ENCODE measurements at places on chromosomes 6 and 20.

DNA sequence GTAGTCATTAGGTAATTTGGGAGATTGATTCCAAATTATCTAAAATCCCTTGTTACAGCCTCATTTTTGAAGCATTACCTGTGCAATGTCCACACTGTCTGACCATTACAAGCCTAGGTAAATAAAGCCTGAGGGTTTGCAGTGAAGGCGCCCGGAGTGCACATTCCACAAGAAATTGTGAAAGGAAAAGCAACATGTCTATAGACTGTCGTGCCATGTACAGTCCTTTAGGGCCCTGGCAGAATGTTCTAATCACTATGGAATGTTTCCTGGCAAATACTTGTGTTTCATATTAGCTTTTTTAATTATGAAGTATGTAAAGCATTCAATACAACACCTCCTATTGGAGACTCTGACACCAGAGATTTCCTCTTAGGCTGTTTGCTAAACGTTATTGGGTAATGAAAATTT lies 28.9 kb downstream of the PREP start:
- no peak for DNase-seq

DNA sequence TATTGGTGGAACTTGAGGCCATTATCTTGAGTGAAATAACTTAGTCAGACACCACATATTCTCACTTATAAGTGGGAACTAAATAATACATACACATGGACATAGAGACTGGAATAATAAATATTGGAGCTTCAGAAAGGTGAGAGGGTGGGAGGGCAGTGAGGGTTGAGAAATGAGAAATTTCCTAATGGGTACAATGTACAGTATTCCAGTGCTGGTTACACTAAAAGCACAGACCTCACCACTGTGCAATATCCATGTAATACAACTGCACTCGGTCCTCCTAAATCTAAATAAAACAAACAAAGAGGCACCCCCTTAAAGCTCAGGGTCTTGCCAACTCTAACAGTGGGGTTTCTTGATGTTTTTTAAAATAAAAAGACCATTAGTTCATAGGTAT lies 53.2 kb downstream of the IGF2R start:
- DNase-seq: no peak

GRCh38 chr6:89272596-89272995 lies 42.5 kb downstream of the GABRR2 start:
- DNase-seq: no peak

DNA sequence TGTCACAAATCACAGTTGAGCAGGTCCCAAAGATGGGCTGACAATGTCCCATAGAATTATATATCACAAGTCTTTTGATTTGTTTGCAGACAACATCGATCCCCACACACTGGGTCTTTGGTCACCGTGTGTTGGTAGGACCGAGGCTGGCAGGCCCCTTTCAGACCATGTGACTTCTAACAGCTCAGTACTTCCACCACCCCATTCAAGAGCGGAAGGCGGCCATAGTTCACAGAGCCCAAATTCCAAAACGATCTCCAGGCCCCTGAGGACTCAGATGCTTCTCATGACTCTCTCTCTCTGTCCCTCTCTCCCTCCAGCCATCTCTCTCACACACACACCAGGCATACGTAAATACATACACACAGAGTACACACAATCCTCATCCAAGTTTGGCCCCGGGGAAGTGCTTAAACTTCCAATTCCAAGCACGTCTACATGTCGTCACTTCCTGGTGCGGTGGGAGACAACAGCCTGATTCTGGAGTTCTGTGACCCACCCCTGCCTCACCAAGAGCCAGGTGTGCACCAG lies 155.9 kb upstream of the INSM1 start:
- no peak for DNase-seq

- DNase-seq: no peak
Observed at GRCh38 chr6:15369838-15370237, 124.0 kb downstream of the JARID2 start.

DNA sequence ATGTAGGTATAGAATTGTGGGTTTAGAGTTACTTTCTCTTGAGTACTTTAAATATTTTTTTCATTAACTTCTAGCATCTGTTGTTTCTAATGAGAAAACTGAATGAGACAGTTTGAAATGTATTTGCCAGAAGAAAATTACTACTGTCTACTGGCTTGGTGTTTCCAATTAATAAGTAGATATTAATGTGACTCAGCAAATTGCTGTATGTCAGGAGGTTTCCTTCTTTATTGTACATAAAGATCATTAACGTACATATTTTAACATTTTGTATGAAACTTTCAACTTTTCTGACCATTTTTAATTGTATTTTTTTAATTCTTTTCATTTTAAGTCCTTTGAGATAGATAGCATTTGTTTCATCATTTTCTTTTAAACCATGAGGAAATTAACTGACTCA lies 135.1 kb upstream of the SLC22A23 start:
- DNase-seq: no peak
